ENCODE measurements at places on chromosomes 5 and 9.

DNA sequence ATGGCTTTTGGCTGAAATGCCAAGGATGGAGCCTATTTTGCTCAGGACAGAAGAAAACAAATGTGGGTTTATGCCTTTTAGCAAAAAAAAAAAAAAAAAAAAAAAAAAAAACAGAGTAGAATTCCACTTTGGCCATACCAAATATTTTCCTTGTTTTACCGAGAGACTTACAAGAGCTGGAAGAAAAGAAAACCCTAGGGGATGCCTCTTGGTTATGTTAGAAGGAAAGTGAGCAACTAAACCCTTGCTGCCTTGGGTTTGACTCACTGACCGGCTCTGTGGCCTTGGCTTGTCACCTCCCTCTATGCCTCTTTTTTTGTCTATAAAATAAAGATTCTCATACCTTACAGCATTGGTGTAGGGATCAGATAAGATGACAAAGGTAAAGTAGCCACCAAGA lies 69.6 kb upstream of the ABCA1 start:
- no peak for DNase-seq

- peak; percentile 63 for DNase-seq
Observed at GRCh38 chr5:53095931-53096525, 13.5 kb downstream of the MOCS2 start.

DNA sequence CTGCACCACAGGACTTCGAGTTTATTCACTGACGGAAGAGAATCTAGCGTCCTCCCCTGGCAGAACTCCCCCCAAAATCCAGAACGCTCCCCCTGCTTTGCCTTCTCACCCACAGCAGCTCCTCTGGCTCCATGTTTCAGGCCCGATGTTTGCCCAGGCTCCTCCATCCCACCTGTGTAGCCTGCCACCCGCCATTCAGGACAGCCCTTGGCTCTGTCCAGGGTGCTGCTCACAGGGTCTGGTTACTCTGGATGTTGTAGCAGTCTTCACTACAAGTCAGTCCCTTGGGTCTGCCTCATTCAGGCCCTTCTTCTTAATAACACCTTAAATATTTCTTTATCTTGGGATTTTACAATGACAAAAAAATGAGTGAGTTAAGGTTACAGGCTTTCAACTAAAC lies 41.3 kb upstream of the SV2C start:
- no peak for DNase-seq

- DNase-seq = no peak
Observed at GRCh38 chr9:93225417-93225816, 41.5 kb downstream of the WNK2 start.

DNA sequence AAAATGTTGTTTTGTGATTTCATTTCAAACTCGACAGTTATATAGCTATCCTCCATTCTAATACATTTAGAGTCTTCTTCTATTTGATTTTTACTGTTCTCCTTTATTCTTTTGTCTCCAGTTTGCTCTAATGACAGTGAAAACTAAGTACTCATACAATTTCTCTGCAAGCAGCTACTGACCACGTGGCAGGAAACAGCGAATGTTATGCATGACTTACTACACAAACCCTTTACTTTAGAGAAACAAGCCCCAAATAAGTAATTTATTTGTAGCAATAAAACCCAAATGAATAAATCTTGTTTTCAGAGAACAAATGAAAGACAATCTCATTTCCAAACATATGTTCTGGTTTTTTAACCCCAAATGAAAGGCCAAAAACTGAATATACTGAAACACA lies 41.9 kb downstream of the CDH6 start:
- no peak for DNase-seq

DNA sequence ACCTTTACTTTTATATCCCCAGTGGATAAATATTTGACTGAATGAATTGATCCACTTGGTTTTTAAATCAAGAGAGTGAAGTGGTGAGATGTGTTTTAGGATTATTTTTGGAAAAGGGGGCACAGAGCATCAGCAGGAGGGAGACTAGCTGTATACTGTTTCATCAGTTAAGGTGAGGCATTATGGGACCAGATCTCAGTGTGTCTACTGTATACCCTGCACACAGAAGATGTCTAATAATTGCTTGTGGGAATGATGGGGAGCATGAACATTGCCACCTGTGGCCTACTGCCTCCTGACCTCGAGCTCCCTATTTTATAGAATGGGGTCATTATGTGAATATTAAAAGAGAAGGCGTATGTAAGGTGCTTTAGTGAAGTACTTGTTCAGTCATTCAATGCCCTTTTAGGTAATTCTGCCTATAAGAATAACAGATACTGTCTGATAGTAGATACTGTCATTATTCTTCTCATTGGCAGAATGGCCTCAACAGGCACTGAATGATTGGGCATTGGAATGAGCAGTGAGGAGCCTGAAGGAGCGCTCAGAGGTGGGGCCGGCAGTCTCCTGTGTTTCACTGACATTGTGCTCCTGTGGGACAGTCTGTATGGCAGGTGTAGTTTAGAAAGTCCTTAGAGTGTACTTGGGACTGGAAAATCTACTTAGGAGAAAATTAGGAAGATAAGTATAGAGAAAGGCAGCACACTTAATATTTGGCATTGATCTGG lies 47.4 kb upstream of the FAM120AOS start:
- no peak for DNase-seq

DNA sequence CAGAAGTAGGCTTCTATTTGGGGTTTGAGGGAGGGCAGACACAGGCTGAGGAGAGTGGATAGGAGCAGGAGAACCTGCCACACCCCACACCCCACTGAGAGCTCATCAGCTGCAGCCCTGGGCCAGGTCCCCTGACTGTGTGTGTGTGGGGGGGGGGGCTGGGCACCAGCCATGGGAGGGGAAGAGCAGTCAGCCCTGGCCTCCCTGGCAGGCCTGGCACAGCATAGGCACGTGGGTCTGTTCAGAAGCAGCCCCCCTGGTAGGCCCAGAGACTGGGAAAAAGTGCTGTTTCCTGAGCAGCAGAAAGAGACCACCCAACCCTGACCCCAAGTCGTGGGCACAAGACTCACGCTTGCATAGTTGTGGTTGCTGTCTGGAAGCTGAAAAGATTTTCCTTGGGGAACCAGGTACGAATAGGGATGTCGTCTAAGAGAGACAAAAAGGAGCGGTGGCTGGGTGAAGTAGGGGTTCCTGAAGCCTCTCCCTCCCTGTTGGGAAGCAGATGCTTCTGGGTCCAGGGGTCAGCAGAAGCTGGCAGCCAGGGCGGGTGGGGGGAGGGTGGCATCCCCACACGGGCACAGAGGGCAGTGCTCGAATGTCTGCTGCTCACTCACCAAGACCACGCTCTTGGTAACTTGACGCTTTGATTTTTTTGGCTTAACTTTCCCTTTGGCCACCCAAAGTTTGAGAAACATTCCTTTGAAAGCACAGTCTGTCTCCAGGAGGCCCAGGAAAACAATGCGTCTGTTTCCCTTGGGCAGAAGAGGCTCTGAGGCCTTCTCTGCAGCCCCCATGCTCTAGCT lies 2.9 kb downstream of the NSMF start:
- no peak for DNase-seq

- DNase-seq = no peak
Observed at GRCh38 chr5:71778678-71779276, 59.7 kb downstream of the CARTPT start.

DNA sequence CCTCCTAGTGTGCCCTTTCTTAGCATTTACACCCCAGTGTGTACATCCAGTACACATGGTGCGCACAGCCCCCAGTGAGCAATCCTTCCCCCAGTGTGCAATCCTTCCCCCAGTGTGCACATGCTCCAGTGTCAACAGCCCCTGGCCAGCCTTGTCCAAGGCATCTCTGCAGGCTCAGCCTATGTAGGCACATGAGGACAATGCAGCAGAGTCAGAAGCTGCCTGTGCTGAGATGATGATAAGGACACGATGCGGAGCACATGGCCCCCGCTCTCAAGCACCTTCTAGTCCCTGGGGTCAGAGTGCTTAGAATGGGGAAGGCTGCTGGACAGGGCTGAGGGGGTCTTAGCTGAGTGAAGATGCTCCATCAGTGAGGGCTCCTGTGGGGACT lies 69.8 kb downstream of the GADD45G start:
- no peak for DNase-seq

- no peak for DNase-seq
Observed at GRCh38 chr5:172437445-172438318, 16.6 kb downstream of the SH3PXD2B start.

- no peak for DNase-seq
Observed at GRCh38 chr5:169288066-169288930, 12.6 kb downstream of the SLIT3 start.

DNA sequence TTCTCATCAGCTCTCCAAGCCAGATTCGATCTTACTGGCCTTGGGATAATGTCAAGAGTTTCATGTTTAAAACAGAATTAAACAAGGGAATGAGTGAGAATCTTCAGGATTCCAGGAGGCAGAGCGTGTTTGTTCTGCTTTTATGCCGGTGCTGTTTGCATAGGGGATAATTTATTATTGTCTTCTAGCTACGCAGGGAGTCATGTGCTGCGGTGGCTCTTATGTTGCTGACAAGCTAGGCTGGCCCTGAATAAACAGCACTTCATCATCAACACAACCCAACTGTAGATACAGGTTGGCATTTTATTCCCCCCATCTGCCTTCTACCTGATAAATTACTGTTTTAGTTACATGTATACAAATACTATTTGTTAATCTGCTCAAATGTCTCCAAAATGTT lies 47.1 kb upstream of the PCA3 start:
- no peak for DNase-seq

GRCh38 chr9:91711755-91712601 lies 238.1 kb downstream of the ROR2 start:
- DNase-seq = peak; percentile 36

GRCh38 chr9:4663956-4664355 lies 1.9 kb downstream of the PLPP6 start:
- no peak for DNase-seq

DNA sequence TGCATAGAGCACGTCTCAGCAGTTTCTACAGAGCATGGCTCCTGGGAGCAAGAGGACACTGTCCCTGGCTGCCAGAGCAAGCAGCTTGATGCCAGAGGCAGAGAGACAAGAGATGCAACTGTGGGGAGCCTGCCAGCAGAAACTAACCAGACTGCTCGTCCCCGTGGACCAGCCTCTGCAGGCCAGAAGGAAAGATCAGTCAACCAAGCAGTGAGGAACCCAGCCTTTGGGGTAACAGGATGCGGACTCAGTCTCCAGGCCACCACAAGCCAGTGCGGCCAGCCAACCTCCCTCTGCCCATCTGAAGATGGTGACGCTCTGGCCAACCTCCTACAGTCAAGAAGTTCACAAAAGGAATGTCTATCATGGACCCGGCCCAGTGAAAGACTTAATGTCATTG lies 3.7 kb downstream of the SURF4 start:
- no peak for DNase-seq

GRCh38 chr9:7211657-7212056 lies 453.9 kb downstream of the KDM4C start:
- DNase-seq = no peak

GRCh38 chr5:115838885-115839518 lies 2.4 kb downstream of the ATG12 start:
- no peak for DNase-seq

DNA sequence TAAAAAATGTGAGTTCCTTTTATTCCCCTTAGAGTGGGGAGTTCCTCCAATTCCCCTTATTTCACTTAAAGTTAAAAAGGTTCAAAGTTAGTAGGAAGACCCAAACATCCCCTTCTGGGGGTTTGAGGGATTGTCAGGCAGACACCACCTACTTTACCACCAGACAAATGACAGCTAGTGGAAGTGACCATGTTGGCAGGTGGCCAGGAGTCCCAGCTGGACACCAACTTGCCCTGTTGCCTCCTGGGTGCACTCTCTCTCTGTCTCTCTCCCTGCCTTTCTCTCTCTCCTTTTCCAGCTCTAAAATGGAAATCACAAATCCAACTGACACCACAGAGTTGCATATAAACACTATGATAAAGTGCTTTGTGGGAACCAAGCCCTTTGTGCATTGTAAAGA lies 307.7 kb upstream of the TLE4 start:
- no peak for DNase-seq

DNA sequence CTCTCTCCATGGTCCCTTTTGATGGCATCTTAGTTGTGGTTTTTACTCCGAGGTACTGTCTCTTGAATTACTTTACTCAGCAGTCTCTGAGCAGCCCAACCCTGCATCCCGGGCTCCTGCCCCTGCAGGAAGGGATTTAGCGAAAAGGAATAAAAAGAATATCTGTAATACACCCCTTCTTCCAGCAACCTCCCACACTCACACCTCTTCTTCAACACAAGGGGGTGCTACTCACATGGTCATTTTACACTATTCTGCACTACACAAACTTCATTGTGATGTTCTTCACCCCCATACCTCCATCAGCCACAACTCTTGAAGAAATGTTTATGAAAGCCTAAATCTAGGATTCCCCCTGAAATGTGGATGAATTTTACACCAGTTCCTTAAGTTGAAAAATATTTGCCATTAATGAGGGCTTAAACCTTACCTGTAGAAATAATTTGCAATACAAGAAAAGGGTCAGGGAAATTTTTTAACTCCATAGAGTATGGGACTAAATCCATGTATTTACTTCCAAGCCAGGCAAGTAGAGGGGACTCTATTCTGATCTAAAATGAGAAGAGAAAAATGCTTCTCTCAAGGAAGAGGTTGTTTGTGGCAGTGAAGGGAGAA lies 26.0 kb downstream of the TPD52L3 start:
- DNase-seq = peak; percentile 1

DNA sequence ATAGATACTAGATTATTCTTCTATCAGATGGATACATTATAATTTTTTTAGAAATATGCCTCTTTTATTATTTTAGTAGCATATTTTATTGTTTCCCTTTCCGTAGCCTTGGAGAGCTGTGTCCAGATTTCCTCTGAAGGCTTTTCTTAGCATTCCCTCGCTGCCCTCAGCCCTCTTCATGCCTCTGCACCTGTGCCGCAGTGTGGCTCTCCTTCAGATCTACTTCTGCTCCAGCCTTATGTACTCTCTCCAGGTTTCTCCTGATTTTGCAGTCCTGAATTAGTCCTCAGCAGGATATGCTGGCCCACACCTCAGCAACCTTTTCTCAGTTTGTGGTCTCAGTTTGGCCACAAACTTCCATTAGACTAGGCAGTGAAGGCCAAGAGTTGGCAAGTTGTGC lies 1052.0 kb downstream of the TAF11L14 start:
- no peak for DNase-seq

DNA sequence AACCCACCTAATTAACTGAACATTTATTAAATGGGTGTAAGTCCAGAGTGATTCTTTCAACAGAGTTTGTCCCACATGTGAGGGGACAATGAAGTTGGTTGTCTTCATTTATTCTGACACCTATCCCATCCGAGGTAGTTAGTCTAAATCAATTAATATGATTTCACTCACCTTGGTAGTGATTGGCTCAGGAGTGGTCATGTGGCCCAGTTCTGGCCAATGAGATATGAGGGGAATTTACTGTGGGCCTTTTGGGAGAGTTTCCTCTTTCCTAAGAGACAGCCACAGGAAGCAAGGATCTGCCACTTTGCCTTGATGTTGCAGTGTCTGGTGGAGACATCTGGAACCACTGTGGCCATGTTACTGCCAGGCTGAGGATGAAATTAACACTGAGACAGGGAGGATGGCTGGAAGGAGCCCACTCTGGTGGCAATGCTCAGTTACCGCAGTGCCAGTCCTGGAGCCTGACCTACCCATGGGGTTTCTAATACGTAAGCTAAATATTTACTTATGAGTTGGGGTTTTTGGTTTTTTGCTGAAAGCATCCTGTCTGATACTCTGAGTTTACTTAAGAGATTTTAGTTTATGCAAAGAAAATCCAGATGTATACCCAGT lies 118.6 kb downstream of the FGF18 start:
- DNase-seq = no peak
